ENCODE measurements at places on chromosomes 3 and 15. TPM values are rescaled to one million over a fixed set of nuclear protein-coding genes. Genes with fewer than 3 reads are reported as not detected.

- H3K4me3 ChIP-seq, result no peak overlapping the region
- H3K27ac ChIP-seq, result no peak overlapping the region
- H3K27me3 ChIP-seq, result no peaks in the 10 kb centered on the region
- H3K36me3 ChIP-seq, result no peaks in the 10 kb centered on the region
- no peak for DNase-seq
- no peaks in the 10 kb centered on the region for H3K4me1 ChIP-seq
Observed at GRCh38 chr15:33846862-33847261, 121.4 kb upstream of the CHRM5 start.

Gene C3orf20
- total RNA-seq, result 0.20 TPM

- H3K4me3 ChIP-seq, result no peak overlapping the region
- H3K36me3 ChIP-seq, result no peaks in the 10 kb centered on the region
- no peaks in the 10 kb centered on the region for H3K27me3 ChIP-seq
- no peak for DNase-seq
Observed at GRCh38 chr3:58071480-58071971, 63.3 kb downstream of the FLNB start.

Gene TMEM108
- 6.6 TPM for total RNA-seq

GRCh38 chr15:26950001-26950400, 21.0 kb upstream of the GABRG3 start:
- H3K4me3 ChIP-seq, result no peak overlapping the region
- no peak for DNase-seq
- H3K4me1 ChIP-seq, result no peaks in the 10 kb centered on the region
- H3K36me3 ChIP-seq, result no peaks in the 10 kb centered on the region
- H3K27me3 ChIP-seq, result no peaks in the 10 kb centered on the region

GRCh38 chr3:52216585-52217408, 8.6 kb downstream of the TLR9 start:
- no peak overlapping the region for H3K4me3 ChIP-seq
- H3K27me3 ChIP-seq, result no peaks in the 10 kb centered on the region
- DNase-seq, result no peak
- H3K36me3 ChIP-seq, result peaks cover 45% of the 10 kb centered on the region
- H3K27ac ChIP-seq, result no peak overlapping the region

DNA sequence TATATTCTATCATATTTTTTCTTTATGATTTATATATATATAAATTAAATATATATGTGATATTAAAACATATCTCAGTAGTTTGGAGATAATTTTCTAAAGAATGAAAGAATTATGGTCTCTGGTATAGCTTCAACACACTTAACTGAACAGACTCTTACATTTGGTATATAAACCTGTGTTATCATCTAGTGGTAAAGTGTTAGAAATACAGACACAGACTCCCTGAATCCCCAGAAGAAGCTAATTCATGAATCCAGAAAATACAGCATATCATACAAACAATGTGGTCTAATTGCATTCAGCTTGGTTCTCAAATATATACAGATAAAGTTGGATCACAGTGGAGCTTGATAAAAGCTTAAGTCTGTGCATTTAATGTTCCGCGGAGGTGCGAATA, 1100.4 kb downstream of the ROBO2 start:
- DNase-seq, result no peak
- H3K36me3 ChIP-seq, result no peaks in the 10 kb centered on the region
- no peak overlapping the region for H3K4me3 ChIP-seq
- no peak overlapping the region for H3K27ac ChIP-seq
- H3K4me1 ChIP-seq, result no peaks in the 10 kb centered on the region

- no peaks in the 10 kb centered on the region for H3K4me1 ChIP-seq
- H3K36me3 ChIP-seq, result no peaks in the 10 kb centered on the region
- H3K27me3 ChIP-seq, result no peaks in the 10 kb centered on the region
- DNase-seq, result no peak
- H3K4me3 ChIP-seq, result no peak overlapping the region
Observed at GRCh38 chr15:50278496-50278895, 13.0 kb upstream of the HDC start.

Gene TMCC1
- 48.7 TPM for total RNA-seq

Gene SYNPR
- 9.9 TPM for total RNA-seq

Gene MYH15
- 1.2 TPM for total RNA-seq

- no peaks in the 10 kb centered on the region for H3K27me3 ChIP-seq
- DNase-seq, result no peak
- no peak overlapping the region for H3K4me3 ChIP-seq
- H3K27ac ChIP-seq, result no peak overlapping the region
- no peaks in the 10 kb centered on the region for H3K4me1 ChIP-seq
Observed at GRCh38 chr15:34693053-34693744, 61.6 kb downstream of the GJD2 start.

Gene P3H2
- 7.5 TPM for total RNA-seq

Gene RTP4
- total RNA-seq, result 1.1 TPM

DNA sequence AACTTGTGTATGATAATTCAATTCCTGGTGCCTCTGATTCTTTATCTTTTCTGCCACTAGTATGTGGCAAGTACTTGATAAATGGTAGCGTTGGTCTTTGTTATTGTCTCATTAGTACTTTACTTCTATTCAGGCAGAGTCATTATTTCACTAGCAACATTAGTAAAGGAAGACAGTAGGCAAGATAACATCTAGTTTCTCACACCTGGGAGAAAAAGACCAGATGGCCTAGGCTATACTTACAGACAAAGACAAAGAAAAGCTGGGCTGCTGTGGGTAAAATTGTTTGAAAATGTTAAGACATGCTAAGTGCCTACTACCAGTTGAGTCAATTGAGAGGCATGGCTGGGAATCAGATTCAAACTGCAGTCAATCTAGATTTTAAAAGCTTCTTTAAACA, 198.7 kb upstream of the CMC1 start:
- no peaks in the 10 kb centered on the region for H3K27me3 ChIP-seq
- no peaks in the 10 kb centered on the region for H3K4me1 ChIP-seq
- no peak for DNase-seq
- H3K4me3 ChIP-seq, result no peak overlapping the region

Gene UBA7
- total RNA-seq, result 16.3 TPM

- H3K27ac ChIP-seq, result no peak overlapping the region
- no peak overlapping the region for H3K4me3 ChIP-seq
- no peaks in the 10 kb centered on the region for H3K36me3 ChIP-seq
- DNase-seq, result peak; percentile 58
- peaks cover 14% of the 10 kb centered on the region for H3K4me1 ChIP-seq
Observed at GRCh38 chr3:196207159-196207832, 3.9 kb downstream of the ZDHHC19 start.

GRCh38 chr3:160210799-160211221, 14.4 kb upstream of the C3orf80 start:
- H3K27ac ChIP-seq, result no peak overlapping the region
- no peaks in the 10 kb centered on the region for H3K27me3 ChIP-seq
- H3K36me3 ChIP-seq, result no peaks in the 10 kb centered on the region

Gene ACP3
- total RNA-seq, result 1.5 TPM

Measured in spinal cord (tissue), 10 donors.